BJ (cell line): ENCODE measurements at places on chromosomes 13 and 19. TPM values are rescaled to one million over a fixed set of nuclear protein-coding genes. Genes with fewer than 3 reads are reported as not detected.

- no peak for DNase-seq
Observed at GRCh38 chr13:40169476-40169875, 497.0 kb downstream of the FOXO1 start.

DNA sequence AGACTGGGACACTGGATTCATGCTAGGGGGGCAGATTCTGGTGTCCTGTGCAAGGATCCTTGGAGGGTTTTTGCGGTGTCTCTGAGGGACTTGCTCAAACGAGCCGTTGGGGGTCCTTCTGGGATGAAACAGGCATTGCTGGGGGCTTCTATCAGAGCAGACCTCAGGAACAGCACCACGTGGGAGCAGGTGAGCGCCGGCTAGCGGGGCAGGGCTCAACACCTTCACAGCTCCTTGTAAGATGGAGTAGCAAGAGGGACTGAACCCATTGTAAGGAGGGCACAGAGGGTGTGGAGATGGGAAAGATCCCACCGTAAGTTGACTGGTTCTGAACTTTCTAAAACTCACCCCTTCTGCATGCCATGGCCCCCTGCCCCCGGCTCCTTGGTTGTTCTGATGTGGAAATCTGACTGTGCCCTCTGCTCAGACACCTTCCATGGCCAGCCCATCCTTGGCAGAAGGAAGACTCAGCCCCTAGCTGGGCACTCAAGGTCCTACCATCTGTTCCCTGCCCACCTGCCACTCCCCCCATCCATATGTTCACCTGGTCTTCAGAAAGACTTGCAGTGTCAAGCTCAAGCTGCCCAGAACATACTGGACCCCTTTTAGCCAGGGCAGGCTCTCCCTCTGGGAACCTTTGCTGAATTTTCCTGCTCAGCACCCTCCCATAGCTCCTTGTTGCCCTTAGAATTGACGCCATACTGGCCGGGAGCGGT lies 1.2 kb downstream of the SLC27A1 start:
- DNase-seq = no peak

DNA sequence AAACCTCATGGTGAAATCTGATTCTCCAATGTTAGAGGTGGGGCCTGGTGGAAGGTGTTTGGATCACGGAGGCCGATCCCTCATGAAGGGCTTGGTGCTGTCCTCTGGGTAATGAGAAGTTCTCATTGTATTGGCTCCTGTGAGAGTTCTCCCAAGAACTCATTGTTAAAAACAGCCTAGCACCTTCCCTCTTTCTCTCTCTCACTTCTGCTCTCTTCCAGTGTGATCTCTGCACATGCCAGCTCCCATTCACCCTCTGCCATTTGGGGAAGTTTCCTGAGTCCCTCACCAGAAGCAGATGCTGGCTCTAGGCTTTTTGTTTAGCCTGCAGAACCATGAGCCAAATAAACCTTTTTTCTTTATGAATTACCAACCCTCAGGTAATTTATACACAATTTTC lies 3.1 kb upstream of the SUCLA2 start:
- DNase-seq = no peak

DNA sequence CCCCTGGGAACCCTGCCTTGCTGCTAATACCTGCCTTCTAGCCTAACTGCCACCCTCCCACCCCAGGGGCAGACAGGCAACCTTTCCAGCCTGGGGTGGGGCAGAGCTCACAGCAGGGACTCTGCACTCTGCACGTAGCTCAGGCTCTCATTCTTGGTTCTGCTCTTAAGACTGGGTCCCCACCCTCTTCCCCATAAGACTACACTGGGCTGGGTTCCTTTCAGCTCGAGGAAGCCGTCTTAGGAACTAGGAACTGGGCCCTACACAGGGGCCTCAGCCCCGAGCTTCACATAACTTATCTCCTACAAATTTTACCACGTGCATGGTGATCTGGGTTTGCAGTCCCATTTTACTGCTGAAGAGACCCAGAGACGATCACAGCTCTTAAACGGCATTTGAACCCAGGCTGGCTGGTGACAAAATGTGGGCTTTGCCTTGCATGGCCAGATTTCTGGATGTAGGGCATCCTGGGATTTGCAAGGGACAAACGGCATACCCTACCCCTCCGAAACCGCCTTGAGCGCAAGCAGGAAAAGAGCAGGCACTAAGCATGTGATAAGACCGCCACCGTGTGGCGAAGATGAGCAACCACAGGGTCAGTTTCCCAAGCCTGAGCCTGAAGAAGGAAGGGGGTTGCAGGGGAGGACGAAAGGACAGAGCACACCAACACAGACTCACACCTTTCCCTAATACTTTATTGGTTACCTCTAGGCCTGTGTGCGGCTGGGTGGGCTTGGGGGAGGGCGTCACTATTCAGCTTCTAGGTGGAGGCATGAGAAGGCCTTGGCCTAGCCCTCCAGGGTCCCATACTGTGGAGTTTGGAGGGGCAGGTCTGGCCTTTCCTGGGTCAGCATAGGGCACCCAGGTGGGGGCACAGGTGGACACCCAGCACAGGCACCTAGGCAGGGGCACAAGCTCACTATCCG lies 5.1 kb downstream of the JUNB start:
- DNase-seq = no peak

- DNase-seq = no peak
Observed at GRCh38 chr19:3620817-3621547, 5.6 kb downstream of the CACTIN start.

GRCh38 chr13:42355092-42355485 lies 83.1 kb downstream of the AKAP11 start:
- DNase-seq = no peak

DNA sequence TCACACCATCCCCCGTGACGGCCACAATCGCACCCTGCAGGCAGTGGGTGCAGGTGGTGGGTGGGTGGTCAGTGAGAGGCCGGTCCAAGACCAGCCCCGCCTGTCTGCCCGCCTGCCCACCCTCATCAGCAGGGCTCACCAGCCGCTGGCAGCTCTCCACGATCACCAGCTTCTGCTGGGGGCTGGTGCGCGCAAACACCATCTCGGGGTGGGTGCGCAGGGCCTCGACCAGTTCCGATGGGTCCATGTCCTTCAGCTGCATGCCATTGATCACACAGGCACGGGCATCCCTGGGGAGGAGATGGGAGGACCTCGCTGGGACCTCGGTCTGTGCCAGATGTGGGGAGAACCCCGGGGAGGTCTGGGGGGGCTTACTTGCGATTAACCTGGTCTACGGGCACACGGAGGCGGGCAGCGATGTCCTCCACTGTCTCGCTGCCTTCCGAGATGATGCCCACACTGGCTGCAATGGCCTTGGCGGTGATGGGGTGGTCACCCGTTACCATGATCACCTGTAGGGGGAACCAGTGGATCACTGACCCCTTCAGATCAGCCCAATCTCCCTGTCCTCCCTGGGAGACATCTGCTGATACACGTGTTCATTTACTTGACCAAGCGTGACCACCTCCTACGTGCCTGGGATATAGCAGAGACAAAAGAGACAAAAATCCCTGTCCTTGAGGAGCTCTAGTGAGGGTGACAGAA lies 8.0 kb downstream of the ATP4A start:
- no peak for DNase-seq

DNA sequence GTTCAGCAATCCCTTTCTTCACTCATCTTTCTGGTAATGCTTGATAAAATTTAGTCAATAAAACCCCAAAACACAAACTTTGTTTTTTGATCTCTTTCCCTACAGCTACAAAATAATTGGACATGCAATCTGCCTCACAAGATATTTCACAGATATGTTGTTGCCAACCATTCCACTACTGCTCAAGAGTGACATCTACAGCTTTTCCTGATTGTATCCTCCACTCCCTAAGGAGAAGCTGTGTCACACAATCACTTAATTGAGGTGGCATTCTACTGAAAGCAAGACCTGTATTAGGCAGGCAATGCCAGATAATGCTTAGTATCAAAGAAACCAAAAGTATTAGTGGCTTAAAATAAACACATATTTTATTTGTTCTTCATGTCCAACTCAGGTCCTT lies 1646.2 kb upstream of the SPRY2 start:
- DNase-seq = no peak

GRCh38 chr19:36973021-36973843 lies 57.1 kb downstream of the ZNF568 start:
- DNase-seq = peak; percentile 4

DNA sequence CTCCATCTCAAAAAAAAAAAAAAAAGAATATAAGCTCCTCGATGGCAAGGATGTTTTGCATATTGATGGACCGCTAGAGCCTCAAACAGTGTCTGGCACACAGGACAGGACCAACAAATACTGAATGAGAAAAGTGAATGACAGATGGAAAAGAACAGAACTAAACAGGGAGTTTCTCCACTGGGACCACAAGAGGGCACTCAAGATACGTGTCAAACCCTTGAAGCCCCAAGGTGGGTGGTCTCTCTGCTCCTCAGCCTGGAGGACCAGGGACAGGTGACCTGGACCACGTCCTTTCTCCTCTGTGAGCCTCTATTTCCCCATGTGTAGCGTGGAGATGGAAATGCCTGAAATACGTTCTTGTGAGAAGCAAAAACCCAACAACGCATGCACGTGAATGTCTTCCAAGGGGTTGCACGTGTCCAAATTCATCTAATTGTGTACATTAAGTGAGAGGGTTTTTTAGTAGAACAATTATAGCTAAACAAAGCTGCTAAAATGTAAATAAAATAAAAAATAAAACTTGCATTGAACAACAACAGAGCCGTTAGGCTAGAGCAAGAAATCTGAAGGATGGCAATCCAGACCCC lies 5.7 kb upstream of the CDC42EP5 start:
- DNase-seq = no peak

GRCh38 chr13:22014469-22014868 lies 343.6 kb downstream of the FGF9 start:
- peak; percentile 38 for DNase-seq

DNA sequence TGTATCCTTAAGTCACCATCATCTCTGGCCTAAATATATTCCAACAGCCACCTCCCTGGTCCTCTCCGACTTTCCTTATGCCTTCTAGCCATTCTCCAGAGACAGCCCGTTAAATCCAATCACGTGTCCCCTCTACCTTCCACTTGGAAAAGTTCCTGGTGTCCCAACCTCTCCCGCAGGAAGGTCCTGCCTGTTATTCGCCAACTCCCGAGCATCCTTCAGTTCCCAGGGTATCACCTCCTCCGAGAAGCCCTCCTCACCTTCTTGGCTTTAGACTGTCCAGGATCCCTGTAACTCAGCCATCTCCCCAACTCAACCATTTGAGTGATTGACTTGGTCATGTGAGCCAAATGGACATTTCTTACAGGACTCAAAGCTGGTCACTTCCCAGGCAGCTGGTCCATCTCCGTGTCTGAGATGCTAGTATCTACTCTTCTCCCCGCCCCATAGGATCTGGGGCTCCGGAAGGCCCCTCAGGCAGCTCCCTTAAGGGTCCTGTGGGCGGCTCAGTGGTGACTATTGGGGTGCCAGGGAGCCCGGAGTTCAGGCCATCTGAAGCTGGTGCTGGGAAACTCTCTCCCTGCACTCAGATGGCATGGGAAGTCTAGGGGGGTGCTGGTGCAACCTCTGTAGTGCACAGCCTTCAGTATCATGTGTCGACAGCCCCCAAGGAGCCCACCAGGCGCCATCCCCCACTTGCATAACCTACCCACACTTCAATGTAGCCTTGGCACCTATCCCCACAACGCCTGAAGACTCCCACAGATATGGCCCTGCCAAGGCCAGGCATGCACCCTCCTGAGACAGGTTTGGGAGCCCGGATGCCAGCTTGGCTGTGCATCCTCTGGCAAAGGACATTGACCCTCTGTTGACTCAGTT lies 27.9 kb upstream of the NANOS3 start:
- no peak for DNase-seq

- DNase-seq = no peak
Observed at GRCh38 chr13:35472323-35472881, 4.1 kb downstream of the MAB21L1 start.

- no peak for DNase-seq
Observed at GRCh38 chr13:28744091-28744536, 25.3 kb upstream of the SLC46A3 start.

DNA sequence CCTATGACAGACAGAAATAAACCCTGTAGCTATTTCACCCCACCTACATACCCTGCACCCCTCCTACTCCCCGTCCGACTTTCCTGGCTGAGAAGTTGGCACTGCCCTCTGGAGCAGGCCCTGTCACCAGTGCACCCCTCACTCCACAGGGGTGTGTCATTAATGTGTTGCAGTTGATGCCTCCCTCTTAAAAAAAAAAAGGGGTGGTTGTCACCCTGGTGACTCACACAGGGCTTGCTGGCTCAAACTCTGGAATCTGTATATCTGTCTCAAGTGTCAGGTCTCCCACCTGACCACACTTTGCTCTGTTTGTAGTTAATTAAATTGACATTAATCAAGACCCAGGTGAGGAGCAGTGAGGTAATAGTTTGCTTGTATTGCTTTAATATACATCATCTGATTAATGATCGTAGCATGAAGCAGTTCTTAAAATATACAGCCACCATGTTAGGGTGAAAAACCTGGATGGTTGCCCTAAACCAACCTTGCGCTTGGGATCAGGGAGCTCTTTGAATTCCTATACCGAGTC lies 2.0 kb upstream of the GATAD2A start:
- DNase-seq = no peak

- no peak for DNase-seq
Observed at GRCh38 chr13:113672002-113672651, 5.1 kb downstream of the GRK1 start.

- no peak for DNase-seq
Observed at GRCh38 chr13:31094331-31095015, 67.2 kb downstream of the HSPH1 start.

- DNase-seq = peak; percentile 31
Observed at GRCh38 chr19:33231511-33231910, 5.9 kb upstream of the SLC7A10 start.

DNA sequence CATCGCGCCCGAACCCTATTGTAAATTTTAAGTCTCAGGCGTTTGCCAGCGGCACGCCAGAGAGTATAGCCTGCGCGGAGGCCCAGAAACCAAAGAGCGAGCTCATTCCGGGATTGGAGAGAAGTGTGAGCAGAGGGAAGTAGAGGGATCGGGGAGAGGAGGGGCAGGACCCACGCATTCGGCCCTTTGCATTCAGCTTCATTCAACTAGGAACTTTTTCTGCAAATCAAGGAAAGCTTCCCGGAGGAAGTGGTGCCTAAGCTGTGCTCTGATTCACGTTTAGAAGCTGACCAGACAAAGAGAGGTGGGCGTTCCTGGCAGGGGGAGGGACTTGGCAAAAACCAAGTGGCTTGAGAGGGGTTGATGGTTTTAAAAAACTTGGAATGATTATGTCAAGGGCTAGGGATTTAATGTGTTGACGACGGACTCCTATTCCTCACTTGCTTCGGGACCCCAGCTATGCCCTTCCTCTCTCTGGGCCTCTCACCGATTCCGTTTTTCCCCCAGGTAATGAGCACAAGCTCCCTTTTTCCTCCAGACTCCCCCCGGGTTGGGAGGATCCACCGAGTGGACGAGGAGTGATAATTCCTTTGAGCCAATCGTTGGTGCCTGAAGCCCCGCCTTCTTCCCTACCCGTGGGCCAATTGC lies 811 bp upstream of the PRMT1 start:
- peak; percentile 52 for DNase-seq

- no peak for DNase-seq
Observed at GRCh38 chr13:89950225-89950624, 1397.3 kb upstream of the MIR17HG start.

The CYP2A6 gene
- polyA plus RNA-seq = not detected in 2 replicates

The DPF1 gene
- 1.3 and 2.2 TPM in 2 replicates for polyA plus RNA-seq

The MISP gene
- 0.05 and 0.06 TPM in 2 replicates for polyA plus RNA-seq

The ADGRE3 gene
- not detected in 2 replicates for polyA plus RNA-seq

The MBOAT7 gene
- 75.1 and 101 TPM in 2 replicates for polyA plus RNA-seq

The FGF22 gene
- 0.05 TPM in 1 of 2 replicates, not detected in the other for polyA plus RNA-seq

The PBX4 gene
- 1.3 and 1.9 TPM in 2 replicates for polyA plus RNA-seq

The LPAR6 gene
- polyA plus RNA-seq = 4.4 and 12.7 TPM in 2 replicates

The PTPRH gene
- polyA plus RNA-seq = 2.2 and 4.3 TPM in 2 replicates

The EXOSC5 gene
- 16.5 and 24.7 TPM in 2 replicates for polyA plus RNA-seq

The TMIGD2 gene
- not detected in 2 replicates for polyA plus RNA-seq

The ADM5 gene
- polyA plus RNA-seq = 0.39 TPM in 2 replicates
